NCI-H82 (cell line): ENCODE measurements at places on chromosomes 6 and 20.

DNA sequence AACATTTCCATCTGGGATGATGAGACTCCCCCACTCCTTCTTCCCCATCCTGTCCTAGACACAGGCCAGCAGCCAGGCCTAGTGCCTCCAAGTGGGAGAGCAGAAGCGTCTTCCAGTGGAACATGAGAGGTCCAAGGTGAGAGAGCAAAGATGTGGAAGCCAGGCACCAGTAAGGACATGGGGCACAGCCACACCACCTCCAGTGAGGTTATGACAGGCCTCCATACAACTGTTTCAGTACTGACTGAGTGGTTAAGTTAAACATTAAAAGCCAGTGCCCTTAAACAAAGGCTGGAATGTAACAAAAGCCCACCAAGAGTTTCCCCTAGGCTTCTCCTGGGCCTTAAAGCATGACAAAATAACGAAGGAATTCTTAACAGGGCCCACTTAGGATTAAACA lies 5.3 kb downstream of the ZBTB24 start:
- no peak for DNase-seq

GRCh38 chr6:153790048-153790447 lies 249.0 kb upstream of the OPRM1 start:
- DNase-seq = no peak

- no peak for DNase-seq
Observed at GRCh38 chr6:143782481-143782880, 60.7 kb upstream of the LTV1 start.

GRCh38 chr6:149234051-149234962 lies 83.2 kb upstream of the TAB2 start:
- DNase-seq = no peak

DNA sequence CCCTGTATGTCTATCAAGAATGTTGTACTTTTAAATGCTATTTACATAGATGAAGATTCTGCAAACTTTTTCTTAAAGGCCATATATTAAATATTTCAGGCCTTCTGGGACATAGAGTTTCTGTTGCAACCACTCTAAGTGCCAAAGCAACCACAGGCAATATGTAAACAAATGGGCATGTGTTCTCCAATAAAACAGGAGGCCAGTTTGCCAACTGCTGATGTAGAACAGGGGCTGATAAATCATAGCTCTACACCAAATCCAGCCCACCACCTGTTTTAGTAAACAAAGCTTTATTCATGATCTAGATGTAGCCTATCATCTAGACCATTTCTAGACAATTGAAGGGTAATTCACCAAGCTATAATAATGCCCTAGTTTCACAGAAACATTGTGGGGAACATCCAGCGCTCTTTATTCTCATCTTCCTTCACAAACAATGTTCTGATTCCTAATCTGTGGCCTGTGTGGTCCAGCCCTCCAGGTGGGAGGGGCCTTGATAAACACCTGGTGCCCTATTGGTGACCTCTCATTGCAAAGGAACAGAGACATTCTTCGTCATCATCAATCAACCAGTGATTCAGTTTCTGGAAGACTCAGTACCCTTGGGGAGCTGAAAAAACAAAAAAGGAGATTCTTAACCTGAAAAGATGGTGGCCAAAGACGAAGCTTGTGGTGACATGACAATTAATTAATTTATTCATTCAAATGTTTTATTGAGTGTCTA lies 80.2 kb downstream of the PREP start:
- no peak for DNase-seq

- no peak for DNase-seq
Observed at GRCh38 chr6:32976334-32977069, 8.1 kb downstream of the BRD2 start.

DNA sequence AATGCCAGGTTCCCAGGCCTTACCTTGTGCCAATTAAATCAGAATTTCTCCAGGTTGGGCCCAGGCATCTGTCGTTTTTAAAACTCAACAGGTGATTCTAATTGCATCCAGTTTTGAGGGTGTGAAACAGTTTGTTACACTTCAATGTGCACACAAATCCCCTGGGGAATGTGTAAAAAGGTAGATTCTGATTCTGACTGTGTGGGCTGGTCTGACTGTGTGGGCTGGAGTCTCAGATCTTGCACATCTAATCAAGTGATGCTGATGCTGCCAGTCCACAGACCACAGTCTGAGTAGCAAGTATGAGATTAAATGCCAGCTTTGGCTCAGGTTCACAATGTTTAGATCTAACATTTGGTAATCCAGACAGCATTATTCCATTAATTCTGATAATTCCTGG lies 12.5 kb upstream of the ETV7 start:
- no peak for DNase-seq

GRCh38 chr20:41051009-41051825 lies 22.6 kb downstream of the TOP1 start:
- no peak for DNase-seq

GRCh38 chr6:5610640-5611039 lies 349.3 kb downstream of the FARS2 start:
- DNase-seq = no peak

DNA sequence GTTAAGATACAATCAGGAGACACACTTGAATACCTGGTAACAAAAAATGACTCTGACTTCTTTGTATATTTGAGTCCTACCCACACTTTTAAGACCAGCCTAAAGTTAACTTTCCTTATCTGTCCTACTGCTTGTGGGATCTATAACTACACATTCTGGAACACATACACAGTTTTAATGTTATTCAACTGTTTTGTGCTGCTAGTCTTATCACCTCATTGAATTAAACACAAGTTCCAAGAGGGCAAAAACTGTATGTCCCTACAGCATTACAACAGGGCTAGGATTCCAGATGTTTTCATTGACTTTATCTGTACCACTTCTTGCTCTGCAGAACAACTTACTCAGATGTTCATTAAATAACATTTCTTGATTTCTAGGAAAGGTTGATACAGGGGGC lies 2.8 kb downstream of the HMGN3 start:
- DNase-seq = no peak

GRCh38 chr6:29759457-29759856 lies 36.2 kb downstream of the HLA-F start:
- DNase-seq = no peak
